ENCODE measurements at places on chromosomes 12 and 14.

DNA sequence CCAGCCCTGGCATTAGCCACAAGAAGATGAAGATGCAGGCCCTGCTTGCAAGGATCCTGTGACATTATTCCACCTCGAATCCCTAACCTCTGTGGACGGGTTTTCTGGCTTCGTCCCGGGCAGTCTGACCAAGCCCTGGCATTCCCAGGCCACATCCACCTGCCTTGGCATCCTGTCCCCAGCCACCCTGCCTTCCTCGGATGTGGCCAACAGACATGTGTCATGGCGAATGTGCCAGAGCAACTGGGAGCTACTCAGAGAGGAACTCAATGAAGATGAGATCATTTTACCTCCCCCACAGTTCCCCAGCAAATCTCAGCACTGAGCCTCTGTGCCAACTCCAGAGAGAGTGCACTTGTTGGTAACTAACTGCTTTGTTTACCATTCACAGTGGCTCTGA is 33.5 kb upstream of the KCNA5 start:
- no peak for DNase-seq

DNA sequence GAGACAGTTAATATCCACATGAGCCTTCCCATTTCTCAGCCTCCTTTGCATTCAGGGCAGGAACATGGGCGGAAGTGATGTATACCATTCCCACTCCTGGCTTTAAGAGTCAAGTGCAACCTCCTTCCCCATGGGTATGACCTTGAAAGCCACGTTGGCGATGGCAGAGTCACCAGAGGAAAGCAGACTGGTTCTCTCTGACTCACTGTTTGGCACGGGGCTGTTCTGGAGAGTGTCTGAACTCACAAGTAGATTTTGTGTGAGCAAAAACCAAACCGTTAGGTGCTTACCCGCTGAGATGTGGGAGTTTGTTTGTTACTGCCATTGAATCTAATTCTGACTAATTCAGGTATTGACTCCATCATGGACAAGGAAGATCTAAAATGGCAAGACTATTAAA is 36.7 kb upstream of the PZP start:
- peak; percentile 60 for DNase-seq

DNA sequence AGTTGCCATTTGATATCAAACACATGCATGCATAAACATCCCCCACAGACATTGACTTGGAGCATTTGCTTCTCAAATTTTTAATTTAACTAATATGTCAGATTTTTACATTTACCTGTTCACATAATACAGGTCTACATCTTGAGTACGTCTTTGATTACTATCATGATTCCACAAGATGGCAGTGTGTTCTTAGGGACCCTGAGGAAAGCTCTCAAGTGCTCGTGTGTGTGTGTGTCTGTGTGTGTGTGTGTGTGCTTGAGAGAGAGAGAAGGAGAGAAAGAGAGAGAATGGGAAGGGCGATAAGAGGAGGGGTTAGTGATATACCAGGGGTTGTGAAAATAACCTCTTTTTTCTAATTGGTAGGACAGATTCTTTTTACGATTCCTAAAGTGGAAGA is 167.1 kb upstream of the OR4E1 start:
- no peak for DNase-seq

- no peak for DNase-seq
These were observed 5.0 kb upstream of the KLC1 start for GRCh38 chr14:103623883-103624482.

- DNase-seq = no peak
These were observed 268.1 kb upstream of the RTL1 start for GRCh38 chr14:101171650-101172049.

GRCh38 chr14:31898838-31899528 is 178.1 kb upstream of the ARHGAP5 start:
- DNase-seq = no peak

DNA sequence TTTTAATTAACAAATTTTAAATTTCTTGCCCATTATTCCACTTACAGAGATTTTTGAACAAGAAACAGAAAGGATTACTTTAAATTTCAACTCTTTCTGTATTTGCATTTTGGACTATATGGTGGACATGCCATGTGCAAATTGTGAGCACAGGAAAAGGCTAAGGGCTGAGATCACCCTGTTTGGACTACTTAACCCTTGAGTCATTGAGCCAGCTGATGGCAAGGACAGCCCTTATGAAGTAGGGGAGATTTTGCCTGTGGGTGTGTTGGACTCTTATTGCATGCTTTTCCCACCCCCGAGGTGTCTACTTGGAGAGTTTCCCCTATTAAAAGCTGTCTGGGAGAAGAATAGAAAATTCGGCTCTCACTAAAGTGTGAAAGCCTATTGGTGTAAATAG is 17.2 kb downstream of the DERA start:
- DNase-seq = no peak

GRCh38 chr14:26104717-26105116 is 493.1 kb downstream of the NOVA1 start:
- no peak for DNase-seq

- DNase-seq = no peak
These were observed 421.7 kb downstream of the PCNX1 start for GRCh38 chr14:71328954-71329353.

- no peak for DNase-seq
These were observed 289.8 kb downstream of the GRIN2B start for GRCh38 chr12:13691598-13691997.

DNA sequence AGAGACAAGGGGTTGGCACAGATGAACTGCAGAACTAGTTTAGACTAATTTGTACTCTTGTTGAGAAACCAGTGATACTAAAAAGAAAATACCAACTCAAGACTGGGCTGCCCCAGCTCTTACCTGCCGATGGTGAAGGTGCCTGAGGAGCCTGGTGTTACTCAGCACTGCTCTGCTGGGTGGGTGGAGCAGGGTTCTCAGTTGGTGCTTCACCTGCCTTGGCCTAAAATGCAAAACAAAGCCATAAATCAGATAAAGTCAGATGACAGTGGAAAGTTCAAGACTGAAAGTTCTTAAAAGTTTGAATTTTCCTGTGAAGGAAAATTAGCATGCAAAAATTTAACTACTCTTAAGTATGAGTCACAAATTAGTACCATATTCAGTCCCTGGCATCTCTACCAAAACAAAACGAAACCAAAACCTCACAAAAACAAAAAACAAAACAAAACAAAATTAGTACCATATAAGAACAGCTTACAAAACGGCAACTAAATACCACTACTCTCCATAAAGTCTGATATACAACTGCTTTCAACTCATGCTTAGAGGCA is 21.9 kb downstream of the YBX3 start:
- DNase-seq = no peak

- no peak for DNase-seq
These were observed 186.4 kb upstream of the PRMT8 start for GRCh38 chr12:3304436-3305165.

DNA sequence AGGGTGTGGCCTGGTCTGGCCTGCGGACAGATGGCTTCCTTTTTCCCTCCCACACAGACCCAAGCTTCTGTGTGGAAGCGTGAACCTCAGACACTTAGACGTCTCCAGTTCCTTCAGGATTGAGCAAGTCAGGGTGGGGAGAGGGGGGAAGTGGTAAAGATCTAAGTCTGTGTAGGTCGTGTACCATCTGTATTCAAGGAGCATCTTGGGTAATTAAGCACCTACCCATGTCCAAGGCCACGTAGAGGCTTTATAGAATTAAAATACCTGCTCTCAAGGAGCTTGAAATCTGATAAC is 1.7 kb downstream of the AVIL start:
- DNase-seq = no peak

All from GM13977 (cell line).